ENCODE measurements at places on chromosomes 3 and 15. TPM values are rescaled to one million over a fixed set of nuclear protein-coding genes. Genes with fewer than 3 reads are reported as not detected.

DNA sequence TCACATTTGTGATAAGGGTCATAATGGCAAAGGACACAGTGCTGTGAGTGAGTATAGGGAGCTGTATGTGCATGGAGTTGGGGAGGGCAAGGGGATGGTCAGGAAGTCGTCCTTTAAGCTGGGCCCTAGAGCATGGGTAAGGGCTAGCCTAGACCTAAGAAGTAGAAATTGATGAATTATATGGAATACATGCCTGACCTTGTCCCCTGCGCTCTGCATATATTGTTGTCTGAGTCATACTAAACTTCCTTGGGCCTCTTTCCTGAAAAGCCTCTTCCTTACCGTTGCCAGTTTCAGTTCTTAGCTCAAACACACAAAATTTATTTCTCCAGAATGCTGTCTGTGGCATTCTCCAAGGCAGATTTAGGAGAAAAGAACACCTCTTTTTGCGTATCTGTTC is 4.6 kb downstream of the SNRK start:
- H3K4me3 ChIP-seq = no peak overlapping the region
- H3K27me3 ChIP-seq = no peaks in the 10 kb centered on the region
- H3K27ac ChIP-seq = peak overlapping the region; percentile 66
- peaks cover 8% of the 10 kb centered on the region for H3K36me3 ChIP-seq
- H3K4me1 ChIP-seq = peaks cover 15% of the 10 kb centered on the region

DNA sequence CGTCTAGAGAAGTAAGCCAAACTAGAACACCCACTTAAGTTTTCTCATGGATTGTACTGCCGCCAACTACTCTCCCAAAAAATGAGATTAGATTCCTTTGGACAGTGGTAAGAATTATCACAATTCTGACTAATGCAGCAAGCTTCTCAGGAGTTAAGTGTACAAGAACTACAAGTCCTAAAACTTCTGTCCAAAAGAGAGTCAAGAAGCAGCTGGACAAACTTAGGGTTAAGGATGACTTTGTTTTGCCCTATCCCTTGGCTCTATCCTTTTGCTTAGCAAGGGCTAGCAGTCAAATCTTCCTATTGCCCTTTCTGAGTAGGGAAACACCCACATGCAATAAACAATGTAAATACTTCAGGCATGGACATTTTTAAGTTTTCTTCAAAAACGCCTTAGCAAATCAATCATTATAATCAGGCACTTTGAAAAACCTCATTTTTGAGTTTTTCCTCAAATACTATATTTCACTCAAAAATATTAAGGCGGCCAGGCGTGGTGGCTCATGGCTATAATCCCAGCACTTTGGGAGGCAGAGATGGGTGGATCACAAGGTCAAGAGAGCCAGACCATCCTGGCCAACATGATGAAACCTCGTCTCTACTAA is 19.5 kb downstream of the RAF1 start:
- peaks cover 17% of the 10 kb centered on the region for H3K4me1 ChIP-seq
- H3K27me3 ChIP-seq = no peaks in the 10 kb centered on the region

DNA sequence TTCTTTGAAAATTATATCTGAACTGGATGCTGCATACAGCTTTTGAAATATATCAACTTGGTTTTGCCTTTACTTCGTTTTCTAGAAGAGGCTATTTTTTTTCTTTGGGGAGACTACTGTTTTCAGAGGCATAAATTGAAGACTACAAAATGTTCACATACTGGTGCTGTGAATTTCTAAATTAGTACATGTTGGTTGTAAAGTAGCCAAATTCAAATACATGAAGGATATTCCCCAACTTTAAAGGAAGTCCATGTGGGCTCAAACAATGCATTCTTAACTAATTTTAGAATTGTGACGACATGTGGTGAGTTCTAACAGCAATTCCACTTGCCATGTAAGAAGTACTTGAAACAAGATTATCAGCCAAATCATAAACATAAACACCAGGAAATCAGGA is 295.7 kb downstream of the TUSC7 start:
- no peaks in the 10 kb centered on the region for H3K4me1 ChIP-seq
- H3K27me3 ChIP-seq = no peaks in the 10 kb centered on the region
- H3K27ac ChIP-seq = no peak overlapping the region
- no peaks in the 10 kb centered on the region for H3K36me3 ChIP-seq
- no peak overlapping the region for H3K4me3 ChIP-seq
- DNase-seq = no peak

Gene KBTBD8
- total RNA-seq = 8.6 TPM

Gene EFCAB12
- under 0.01 TPM for total RNA-seq

Gene FBXO40
- total RNA-seq = not detected

Gene SNTN
- total RNA-seq = not detected
